Cardiac fibroblast (primary cell): ENCODE measurements at places on chromosomes 3 and 15.
A peak's percentile ranks its signal among the peaks of the same experiment; 100 is the strongest.

- peak; percentile 4 for DNase-seq
These were observed 41.2 kb downstream of the CRYBG3 start for GRCh38 chr3:97863031-97863430.

GRCh38 chr3:77040216-77040615 is 317 bp downstream of the ROBO2 start:
- DNase-seq: peak; percentile 3

DNA sequence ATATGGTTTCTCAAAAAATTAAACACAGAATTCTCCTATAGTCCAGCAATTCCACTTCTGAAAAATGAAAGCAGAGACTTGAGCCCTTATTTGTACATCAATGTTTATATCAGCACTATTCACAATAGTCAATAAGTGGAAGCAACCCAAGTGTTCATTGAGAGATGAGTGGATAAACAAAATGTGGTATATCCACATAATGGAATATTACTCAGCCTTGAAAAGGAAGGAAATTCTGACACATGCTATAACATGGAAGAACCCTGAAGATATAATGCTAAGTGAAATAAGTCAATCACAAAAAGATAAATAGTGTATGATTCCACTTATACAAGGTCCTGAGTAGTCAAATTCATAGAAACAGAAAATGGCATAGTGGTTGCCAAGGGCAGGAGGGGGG is 76.6 kb downstream of the MTHFS start:
- no peak for DNase-seq

DNA sequence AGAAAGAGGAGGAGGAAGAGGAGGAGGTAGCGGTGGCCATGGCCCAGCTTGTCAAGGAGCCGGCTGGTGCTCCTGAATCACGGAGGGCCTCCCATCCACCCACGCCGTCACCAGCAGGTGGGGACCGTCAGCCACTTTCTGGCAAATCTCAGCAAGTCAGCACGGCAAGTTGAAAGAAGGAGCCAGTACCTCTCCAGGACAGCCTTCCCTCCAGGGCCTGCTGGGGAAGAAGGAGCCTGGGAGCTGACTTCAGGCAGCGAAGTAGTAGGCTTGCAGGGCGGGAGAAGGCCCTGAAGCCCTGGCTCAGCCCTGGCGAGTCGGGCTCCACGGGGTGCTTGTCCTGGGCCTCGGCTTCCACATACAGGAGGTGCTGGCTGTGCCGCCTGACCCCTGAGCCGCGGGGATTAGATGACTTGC is 99.2 kb upstream of the TRPM1 start:
- peak; percentile 88 for DNase-seq

DNA sequence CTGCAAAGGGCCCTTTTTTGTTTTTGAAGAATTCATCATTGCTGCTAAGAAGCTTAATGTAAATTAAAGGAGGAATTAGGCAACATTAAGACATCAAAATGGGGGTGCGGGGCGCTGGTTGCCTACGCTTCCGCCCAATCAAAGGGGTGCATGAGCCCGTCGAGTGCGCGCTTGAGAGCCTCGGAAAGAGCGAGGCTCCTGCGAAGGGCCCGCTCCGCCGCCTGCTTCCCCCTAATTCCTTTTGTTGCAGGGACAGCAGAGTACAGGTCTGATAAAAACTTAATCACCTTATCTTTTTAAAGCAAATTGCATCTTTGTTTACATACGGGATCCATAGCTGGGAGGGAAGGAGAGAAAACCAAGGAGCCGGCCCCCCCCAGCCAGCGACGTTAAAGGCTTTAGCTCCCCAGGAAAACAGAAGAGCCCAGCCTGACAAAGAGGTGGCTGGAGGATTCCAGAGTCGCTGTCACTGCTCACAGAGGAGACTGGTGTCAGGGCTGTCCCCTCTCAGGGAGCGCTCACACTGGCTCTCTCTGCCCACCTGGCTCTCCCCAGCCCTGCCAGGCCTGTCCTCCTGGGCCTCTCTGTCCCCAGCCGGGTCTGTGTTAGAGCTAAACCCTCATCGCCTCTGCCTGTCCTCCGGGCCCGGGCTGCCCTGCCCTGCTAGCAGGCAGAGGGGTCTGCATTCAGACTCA is 67.3 kb downstream of the DNAJB8 start:
- DNase-seq: no peak

DNA sequence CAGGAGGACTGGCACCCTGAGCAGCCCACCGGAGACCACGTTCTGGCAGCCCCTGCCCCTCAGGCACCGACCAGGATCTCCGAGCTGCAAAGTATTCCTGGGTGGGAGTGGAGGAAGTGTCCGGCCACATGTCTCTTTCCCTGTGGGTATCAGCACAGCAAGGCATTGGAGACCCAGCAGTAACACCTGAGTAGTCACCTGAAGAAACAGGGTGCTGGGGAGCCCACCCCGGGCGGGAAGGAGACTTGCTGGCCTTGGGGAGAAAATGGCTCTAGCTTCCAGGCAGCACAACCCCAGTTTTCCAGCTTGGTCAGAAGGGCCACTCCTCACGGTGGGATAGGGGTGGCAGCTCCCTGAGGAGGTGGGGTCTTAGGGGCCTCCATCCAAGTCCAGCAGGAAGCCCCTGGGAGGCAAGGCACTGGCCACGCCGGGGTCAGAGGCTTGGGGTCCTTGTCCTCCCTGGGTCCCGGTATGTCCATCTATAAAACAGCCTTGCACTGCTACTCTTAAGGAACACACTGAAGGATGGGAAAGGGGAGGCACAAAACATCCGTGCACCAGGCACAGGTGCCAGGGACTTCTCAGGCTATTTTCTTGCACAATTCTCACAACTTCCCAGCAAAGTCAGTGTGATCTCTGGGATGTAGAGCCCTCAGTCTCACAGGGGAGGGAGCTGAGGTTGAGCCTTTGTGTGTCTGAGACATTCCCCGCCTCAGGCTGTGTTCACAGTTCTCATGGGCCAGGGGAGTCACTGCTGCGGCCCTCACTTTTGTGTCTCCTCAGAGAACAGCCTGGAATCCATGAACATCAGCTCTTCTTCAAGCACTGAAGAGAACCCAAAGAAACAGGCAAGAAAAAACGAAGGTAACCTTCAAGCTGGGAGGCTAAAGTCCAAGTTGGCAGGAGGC is 11.9 kb downstream of the CFAP100 start:
- no peak for DNase-seq

DNA sequence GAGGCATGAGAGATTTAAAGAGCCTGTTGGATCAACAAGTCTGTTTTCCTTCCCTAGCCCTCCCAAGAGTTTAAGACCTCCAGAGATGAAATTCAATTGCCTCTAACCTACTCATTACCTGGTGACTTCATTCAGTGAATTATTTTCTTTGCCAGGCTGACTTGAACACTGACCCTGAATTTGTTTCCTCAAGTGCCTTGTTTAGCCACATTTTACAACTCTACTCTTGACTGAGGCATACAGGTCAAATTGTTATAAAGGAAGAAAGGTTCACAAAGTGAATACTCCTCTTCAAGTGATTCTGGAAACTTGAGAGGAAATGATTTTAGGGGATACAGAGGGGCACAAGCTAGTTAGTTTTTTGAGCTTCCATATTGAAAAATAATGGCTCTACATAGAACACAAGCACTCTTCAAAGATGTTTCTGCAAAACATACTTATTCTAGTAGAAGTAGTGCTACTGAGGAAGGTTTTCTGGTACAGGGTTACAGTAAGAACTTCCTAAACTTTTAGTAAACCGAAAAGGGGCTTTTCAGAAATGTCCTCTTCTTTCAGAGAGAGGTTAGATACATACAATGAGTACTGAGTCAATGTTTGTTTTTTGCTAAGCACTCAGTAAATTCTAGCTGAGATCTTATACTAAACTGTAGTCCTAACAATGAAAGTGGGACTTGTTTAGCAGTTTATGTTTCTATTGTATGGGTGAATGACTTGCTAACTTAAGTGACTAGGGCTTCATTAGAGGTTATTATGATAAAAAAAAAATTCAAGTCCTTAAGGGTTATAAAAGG is 137.4 kb upstream of the SATB1 start:
- no peak for DNase-seq

GRCh38 chr3:72763751-72764440 is 84.3 kb downstream of the SHQ1 start:
- no peak for DNase-seq

DNA sequence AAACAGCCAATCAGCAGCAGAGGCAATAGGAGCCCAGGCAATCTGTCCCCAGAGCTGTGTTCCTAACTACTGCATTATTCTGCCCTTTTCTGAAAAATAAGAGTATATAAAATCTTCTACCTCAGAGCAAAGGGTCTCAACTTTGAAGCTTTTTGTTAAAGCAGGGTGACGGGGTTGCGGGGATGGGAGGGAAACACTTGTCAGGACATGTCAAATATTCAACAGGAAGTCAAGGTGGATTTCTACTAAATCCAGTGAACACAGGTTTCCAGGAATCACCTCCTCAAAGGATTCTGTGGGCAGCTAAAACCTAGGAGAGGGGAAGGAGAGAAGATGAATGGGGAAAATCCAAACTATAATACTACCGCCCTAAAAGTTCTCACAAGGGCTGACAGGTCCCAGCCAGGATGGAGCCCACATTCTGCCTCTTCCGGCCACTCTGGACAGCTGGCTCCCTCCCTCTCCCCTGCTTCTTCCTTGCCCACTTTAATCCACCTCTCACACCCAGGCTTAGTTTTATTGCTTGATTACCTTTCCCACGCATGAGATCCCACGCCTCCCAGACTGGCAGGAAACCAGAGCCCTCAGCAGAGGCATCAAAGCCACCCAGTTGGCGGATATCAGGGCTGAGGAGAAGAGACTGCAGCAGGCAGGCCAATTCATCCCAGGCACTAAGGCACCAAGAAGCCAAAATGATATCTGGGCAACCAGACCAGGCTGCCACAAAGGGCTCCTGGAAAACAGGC is 77.2 kb downstream of the OSBPL10 start:
- DNase-seq: no peak

GRCh38 chr3:52431459-52432223 is 13.3 kb downstream of the SEMA3G start:
- DNase-seq: no peak

DNA sequence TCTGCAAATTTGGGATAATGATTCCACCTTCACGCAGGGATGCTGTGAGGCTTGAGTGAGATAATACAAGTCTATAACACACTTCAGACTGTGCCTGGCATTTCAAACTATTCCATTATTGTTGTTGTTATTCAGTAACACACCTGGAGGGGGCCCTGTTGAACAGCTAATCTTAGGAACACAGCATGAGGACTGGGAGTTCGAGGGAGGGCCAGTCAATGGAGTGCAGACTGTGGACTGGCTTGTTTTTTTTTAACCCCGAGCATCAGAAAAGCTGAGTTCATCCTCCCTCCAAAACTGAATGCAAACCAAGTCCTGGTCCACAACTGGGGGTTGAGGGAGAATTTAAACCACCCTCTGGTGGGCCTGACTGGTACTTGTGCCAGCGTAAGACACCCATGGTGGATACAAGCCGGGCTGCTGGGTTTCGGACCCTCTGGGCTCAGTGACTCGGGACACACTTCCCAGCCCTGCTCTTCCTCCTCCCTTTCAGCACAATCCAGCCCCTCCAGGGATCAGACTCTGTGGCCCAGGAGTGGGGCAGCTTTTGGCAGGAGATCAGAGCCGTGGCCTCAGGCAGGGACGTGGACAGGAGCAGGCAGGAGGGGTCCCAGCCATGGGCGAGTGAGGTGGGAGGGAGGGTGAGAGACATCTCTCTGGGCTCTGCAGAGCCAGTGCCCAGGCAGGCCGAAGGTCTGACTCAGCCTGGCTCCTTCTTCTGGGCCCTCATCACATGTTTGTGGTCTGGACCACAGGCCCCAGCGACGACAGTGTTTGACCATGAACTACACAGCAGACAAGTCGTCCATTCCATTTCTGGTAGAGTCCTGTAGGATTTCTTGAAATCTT is 36.3 kb upstream of the MEX3B start:
- DNase-seq: peak; percentile 74

DNA sequence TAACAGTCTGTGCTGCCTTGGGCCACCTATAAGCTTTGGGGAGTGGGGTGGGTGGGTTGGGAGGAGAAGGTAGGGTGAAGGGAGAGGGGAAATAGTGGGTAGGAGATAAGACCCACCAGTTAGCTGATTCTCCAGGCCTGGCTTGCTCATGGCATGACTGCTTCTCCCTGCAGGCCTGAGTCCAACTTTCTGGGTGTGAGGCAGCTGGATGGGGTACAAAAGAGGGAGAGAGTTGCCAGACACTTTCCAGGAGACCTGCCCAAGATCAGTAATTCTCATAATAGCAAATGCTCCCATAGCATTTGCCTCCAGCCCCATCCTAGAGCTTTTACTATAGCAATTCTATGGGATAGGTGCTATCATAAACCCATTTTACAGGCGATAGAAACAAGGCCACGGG is 7.7 kb downstream of the CGNL1 start:
- peak; percentile 74 for DNase-seq

DNA sequence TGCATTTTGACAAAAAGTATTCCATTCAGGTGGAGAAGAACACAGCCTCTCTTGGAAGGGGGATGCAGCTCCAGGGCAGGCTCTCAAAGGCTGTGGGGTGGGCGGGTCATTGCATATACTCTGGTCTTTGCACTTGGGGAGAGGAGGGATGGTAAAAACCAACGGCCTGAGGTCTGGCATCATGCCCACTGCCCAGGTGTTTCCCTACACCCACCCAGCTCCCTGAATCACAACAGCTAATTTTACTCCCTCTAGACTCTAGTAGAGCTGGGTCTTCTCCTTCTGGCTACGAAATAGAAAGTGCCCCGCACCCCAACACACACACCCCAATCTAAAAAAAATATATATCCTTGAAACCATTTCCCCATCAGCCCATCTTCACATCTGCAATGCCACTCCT is 1.0 kb downstream of the MYLK start:
- DNase-seq: no peak
